ENCODE measurements at places on chromosomes 6 and 20.

GRCh38 chr20:51423290-51423667, 119.2 kb downstream of the NFATC2 start:
- DNase-seq: no peak

- no peak for DNase-seq
These were observed 70.7 kb upstream of the TAB2 start for GRCh38 chr6:149246691-149247384.

DNA sequence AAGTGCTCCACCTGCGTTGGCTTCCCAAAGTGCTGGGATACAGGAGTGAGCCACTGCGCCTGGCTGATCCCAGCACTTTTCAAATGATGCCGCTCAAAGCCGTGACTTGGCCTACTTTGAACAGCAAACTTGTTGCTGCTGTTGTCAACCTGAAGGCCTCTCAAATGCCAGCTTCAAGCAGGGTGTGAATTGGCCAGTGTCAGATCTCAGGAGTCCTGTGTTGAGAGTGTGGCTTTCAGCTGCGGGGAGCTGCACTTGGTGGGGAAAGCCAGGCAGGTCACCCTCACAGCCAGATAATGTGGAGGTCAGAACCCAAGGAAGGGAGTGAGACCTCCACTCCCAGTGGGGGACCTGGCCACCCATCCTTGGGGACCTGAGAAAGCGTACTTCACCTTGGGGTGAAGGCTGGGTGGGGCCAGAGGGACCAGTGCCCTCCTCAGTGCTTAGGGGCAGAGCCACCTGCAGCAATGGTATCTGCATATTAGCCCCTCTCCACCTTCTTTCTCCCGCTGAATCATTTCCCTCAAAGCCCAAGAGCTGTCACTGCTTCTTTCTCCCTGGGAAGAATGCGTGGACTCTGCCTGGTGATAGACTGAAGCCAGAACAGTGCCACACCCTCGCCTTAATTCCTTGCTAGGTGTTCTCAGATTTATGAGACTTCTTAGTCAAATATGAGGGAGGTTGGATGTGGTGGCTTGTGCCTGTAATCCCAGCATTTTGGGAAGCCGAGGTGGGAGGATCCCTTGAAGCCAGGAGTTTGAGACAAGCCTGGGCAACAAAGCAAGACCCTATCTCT, 19.1 kb upstream of the PANK2 start:
- no peak for DNase-seq

DNA sequence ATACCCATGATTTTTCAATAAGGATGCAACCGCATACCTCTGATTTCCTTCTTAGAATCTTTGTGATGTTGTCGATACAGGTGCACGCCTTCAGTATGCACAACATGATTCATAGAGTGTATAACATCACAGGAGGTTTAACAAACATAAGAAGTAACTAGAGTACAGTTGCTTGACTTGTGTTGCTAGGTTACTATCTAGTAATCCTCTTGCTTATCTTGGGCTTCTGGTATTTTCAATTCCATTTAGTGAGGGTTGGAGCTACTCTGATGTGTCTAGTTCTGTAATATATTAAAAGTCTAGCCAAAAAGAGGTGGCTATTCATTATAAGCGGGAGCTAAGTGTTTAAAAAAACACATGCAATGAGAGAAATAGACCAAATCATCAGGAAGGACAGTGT, 85.5 kb upstream of the TENT5A start:
- no peak for DNase-seq

GRCh38 chr6:126035764-126036163, 49.4 kb downstream of the TRMT11 start:
- DNase-seq: no peak

GRCh38 chr20:4490045-4490444, 231.7 kb upstream of the PRND start:
- DNase-seq: no peak

DNA sequence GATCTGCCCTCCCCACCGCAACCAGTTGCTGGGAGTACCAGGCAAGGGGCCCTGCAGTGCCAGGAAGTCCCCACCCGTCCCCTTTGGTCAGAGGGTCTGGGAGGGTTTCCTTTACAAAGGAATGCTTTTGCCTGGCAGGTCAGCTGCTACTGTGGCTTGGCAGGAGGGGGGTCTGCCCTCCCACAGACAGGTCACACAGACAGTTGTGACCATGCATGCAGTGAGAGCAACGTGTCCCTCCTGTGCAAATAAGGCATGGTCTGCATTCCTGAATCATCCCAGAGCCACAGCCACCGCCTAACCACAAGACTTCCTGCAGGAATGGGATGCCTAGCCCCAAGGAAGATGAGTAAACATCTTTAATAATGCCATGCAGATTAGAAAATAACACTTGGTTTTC, 439 bp upstream of the F13A1 start:
- no peak for DNase-seq

GRCh38 chr6:87724983-87725811, 23.2 kb upstream of the AKIRIN2 start:
- no peak for DNase-seq

- DNase-seq: no peak
These were observed 16.4 kb upstream of the PKIG start for GRCh38 chr20:44566018-44566417.

- DNase-seq: peak; percentile 69
These were observed 339.6 kb downstream of the ARHGAP18 start for GRCh38 chr6:129370268-129370916.

DNA sequence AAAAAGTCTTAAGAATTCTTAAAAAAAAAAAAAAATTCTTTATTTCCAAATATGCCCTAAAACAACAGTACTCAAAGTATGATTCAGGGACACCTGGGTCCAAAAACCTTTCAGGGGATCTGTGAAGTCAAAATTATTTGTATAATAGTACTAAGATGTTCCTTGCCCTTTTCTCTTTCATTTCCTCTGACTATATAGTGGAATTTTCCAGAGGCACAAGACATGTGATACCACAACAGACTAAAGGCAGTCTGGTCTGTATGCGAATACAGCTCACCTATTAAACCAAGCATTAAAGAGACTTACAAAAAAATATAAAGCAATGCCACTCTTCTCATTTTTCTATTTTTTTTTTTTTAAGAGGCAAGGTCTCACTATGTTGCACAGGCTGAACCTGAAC, 15.4 kb downstream of the NOL7 start:
- DNase-seq: no peak

GRCh38 chr6:71408787-71409723, 120.4 kb downstream of the OGFRL1 start:
- DNase-seq: no peak

- no peak for DNase-seq
These were observed 48.2 kb downstream of the HBS1L start for GRCh38 chr6:135006386-135006914.

GRCh38 chr6:145968051-145968450, 3.9 kb upstream of the SHPRH start:
- DNase-seq: no peak

GRCh38 chr20:64074963-64075362, 4.4 kb downstream of the RGS19 start:
- DNase-seq: no peak

- no peak for DNase-seq
These were observed 360.5 kb downstream of the KIF16B start for GRCh38 chr20:16212790-16213189.

DNA sequence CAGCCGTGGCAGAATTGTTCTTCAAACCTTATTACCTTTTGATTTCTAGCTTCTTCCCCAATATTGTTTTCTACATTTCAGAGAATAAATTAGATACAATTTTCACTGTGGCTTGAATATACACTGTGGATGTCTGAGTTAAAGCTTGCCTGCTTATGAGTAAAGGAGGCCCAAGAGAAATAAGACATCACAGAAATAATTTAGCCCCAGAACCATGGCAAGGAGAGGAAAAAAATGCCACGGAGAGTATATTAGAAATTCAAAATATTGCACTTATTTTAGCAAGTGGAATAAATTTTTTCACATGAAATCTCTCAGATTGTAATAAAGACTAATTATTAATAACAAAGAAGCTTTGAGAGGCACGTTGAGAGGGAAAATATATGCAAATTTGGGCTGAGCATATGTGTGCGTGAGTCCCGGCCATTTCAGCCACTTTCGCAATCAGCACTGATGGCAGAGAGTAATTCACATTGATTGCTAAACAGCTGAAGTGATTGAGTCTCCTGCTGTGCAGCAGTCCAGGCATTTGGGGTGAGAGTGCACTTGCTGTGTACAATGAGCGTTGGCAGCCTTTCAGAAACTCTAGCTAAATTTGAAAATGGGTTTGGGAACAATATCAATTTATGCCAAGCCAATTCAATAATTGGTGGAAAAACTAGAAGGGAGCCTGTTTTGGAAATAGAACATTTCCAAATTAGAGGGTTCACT, 596.0 kb downstream of the EPM2A start:
- no peak for DNase-seq

DNA sequence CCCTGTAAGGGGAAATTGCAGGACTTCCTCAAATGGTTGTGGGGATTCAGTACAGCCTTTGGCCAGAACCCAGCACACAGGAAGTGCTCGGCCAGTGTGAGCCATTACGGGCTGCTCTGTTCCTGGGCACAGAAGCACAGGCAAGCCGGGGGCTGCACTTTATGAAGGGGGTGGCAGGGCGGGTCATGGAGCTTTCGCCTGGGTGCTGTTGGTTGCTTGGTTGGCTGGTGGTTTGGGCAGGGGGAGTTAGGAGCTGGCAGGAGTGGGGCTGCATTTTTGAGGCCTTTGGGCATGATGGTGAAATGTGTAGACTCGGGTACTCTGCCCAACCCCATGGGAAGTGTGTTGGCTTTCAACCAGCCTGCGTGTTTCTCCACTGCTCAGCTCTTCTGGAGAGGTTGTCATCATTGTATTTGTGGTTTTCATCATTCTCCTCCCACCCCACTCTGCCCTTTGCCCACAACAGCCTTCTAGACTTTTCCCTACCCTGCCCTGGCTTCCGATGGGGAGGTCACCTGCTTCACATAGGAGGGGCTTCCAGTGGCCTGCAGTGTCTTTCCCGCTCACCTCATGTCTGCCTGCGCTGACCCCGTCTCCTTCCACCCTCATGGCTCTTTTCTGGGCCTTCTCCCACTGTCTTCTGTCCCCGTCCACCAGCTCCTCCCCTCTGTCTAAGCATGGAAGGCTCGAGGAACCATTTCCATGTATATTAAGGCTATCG, 16.1 kb upstream of the RBM38 start:
- DNase-seq: peak; percentile 37

GRCh38 chr6:101597693-101598092, 204.2 kb downstream of the GRIK2 start:
- DNase-seq: no peak

DNA sequence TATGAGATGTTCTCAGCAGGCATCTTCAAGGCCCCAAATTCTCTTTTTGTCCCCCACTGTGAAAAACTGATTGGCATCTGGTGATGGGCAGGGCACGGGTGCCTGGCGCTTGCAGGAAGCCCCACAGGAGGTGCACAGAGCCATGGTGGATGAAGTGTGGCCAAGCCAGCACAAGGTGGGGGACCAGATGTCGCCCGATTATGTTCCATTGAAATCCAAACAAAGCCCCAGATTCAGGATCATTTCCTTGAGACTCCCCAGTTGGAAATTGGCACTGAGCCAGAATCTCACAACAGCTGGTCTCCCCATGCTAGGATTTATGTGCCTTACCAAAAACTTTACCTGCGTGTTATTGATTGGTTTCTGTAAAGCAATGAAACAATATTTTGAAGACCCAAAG, 186.1 kb downstream of the ADAT2 start:
- no peak for DNase-seq

GRCh38 chr6:3517350-3517749, 60.5 kb upstream of the SLC22A23 start:
- no peak for DNase-seq

DNA sequence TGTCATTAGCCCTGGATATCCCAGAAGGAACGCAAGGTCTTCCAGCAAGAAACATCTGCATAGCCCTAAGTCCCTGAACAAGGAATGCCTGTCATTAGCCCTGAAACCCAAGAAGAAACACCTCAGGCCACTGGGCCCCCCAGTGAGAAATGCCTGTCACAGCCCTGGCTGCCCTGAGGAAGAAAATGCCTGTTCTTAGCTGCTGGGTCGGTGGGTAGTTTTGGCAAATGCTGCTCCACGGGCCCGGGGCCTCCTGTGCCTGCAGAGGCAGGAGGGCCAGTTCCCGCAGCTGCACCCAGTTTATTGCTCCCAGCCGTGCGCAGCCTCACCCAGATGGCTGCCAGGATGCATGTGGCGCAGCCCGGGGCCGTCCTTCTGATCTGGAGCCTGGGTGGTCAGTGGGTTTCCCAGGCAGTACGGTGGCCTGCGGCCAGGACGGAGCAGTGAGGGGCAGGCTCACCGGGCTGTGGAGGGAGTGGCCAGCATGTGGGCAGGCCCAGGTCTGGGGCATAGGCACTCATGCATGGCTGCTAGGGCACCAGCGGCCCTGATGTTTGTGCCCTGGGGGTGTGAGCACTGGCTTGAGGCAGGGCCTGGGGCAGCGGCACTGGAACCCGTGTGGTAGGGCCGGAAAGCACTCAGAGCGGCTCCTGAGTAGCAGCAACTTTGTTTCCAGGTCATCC, 219.0 kb downstream of the ERMARD start:
- no peak for DNase-seq

- no peak for DNase-seq
These were observed 28.7 kb upstream of the PI16 start for GRCh38 chr6:36925809-36926208.

GRCh38 chr6:112372226-112372806, 25.2 kb downstream of the RFPL4B start:
- DNase-seq: peak; percentile 12

DNA sequence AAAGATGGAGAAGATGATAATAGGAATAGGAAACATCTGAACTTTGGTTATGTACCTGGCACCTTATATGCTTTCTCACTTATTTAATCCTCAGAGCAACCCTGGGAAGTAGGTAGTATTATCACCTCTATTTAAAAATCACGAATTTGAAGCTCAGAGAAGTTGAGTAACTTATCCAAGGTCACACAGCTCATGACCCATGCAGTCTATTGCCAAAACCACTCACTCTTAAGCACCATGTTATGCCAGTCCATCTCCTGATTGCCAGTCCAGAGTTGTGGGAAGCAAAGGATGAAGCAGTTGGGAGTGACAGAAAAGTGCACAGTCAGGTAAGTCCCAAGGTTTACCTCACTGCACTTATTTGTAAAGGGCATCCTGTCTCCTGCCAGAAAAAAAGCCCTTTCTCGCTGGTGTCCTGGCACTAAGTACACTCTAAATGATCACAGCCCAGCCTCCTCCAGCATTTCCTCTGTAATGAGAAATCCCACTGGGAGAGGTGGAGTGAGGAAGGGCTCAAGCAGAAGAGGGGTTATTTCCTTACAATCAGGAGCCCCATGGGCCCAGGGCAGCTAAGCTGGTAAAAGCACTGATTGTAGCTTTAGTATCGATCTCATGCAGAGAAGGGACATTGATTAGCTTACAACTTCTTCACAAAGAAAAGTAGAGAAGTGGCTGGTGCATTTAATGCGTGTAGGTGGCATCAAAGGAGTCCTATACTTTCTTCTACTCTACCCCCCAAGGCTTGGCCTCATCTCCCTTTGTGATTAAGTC, 21.3 kb upstream of the SCGN start:
- no peak for DNase-seq

GRCh38 chr6:96164802-96165201, 149.0 kb downstream of the FUT9 start:
- no peak for DNase-seq

Data from globus pallidus (tissue), 1 donor.